ENCODE measurements at places on chromosomes 2 and 18. TPM values are rescaled to one million over a fixed set of nuclear protein-coding genes. Genes with fewer than 3 reads are reported as not detected.
A peak's percentile ranks its signal among the peaks of the same experiment; 100 is the strongest.

- H3K36me3 ChIP-seq: no peaks in the 10 kb centered on the region
- no peak overlapping the region for H3K27ac ChIP-seq
- H3K27me3 ChIP-seq: no peaks in the 10 kb centered on the region
- H3K4me1 ChIP-seq: no peaks in the 10 kb centered on the region
- H3K4me3 ChIP-seq: no peak overlapping the region
Measured at GRCh38 chr18:79553154-79553553, 126.4 kb upstream of the CTDP1 start.

GRCh38 chr2:15472133-15472532 is 89.0 kb downstream of the NBAS start:
- peaks cover 84% of the 10 kb centered on the region for H3K36me3 ChIP-seq
- H3K4me1 ChIP-seq: no peaks in the 10 kb centered on the region
- H3K27me3 ChIP-seq: no peaks in the 10 kb centered on the region
- H3K4me3 ChIP-seq: no peak overlapping the region

- DNase-seq: no peak
- peaks cover 34% of the 10 kb centered on the region for H3K4me1 ChIP-seq
- H3K4me3 ChIP-seq: no peak overlapping the region
- no peak overlapping the region for H3K27ac ChIP-seq
Measured at GRCh38 chr2:65164426-65164891, 34.6 kb upstream of the RAB1A start.

DNA sequence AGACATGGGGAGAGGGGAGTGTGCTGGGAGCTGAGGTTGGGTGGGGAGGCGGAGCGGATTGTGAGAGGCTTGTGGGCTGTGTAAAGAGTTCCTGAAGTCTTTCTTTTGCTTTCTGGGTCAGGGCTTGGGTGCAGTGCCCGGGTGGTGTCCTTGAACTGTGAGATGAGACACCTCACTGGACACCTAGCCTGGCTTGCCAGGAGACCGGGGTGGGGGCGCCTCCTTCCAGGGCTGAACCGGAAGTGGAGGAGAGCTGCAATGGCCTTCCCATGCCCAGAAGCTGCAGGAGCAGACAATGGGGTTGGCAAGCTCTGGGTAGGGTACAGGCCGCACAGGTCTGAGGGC is 4.3 kb downstream of the TMEM37 start:
- DNase-seq: no peak
- H3K27ac ChIP-seq: no peak overlapping the region
- no peak overlapping the region for H3K4me3 ChIP-seq
- H3K27me3 ChIP-seq: peaks cover 36% of the 10 kb centered on the region
- H3K4me1 ChIP-seq: peaks cover 11% of the 10 kb centered on the region

- H3K27me3 ChIP-seq: no peaks in the 10 kb centered on the region
- H3K4me1 ChIP-seq: peaks cover 47% of the 10 kb centered on the region
- no peak for DNase-seq
- peak overlapping the region; percentile 11 for H3K4me3 ChIP-seq
- no peak overlapping the region for H3K27ac ChIP-seq
Measured at GRCh38 chr2:63591566-63592175, 2.9 kb downstream of the MDH1 start.

GRCh38 chr2:129760669-129761068 is 218.8 kb upstream of the RAB6C start:
- no peak overlapping the region for H3K4me3 ChIP-seq
- H3K27me3 ChIP-seq: peaks cover 2% of the 10 kb centered on the region
- no peak overlapping the region for H3K27ac ChIP-seq
- peaks cover 2% of the 10 kb centered on the region for H3K4me1 ChIP-seq
- H3K36me3 ChIP-seq: no peaks in the 10 kb centered on the region
- no peak for DNase-seq

- H3K4me3 ChIP-seq: peak overlapping the region; percentile 95
- H3K27ac ChIP-seq: peak overlapping the region; percentile 77
- H3K36me3 ChIP-seq: peaks cover 5% of the 10 kb centered on the region
- peaks cover 14% of the 10 kb centered on the region for H3K27me3 ChIP-seq
- H3K4me1 ChIP-seq: peaks cover 32% of the 10 kb centered on the region
Measured at GRCh38 chr2:118014492-118014824, 588 bp upstream of the CCDC93 start.

DNA sequence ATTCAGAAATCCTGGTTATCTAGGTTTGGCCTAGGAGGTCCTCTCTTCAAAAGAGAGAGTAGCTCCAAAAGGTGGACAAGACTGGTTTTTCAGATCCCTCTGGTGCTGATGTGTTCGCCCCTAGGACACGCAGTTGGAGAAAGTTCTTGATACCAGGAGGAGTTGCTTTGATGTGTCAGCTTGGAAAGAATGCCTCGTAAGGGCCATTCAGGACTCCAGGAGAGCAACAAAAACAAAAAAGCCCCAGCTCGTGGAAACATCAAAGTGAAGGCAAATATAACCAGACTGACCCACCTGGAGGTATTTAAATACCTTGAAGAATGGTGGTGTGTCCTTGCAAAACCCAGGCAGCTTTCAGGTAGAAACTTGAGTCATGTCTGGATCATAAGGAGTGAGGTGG is 12.5 kb upstream of the LBH start:
- peaks cover 46% of the 10 kb centered on the region for H3K4me1 ChIP-seq
- H3K36me3 ChIP-seq: no peaks in the 10 kb centered on the region
- no peaks in the 10 kb centered on the region for H3K27me3 ChIP-seq
- no peak overlapping the region for H3K4me3 ChIP-seq

GRCh38 chr18:49048396-49049020 is 97.7 kb upstream of the SMAD7 start:
- no peak overlapping the region for H3K27ac ChIP-seq
- no peaks in the 10 kb centered on the region for H3K27me3 ChIP-seq
- H3K4me3 ChIP-seq: no peak overlapping the region

DNA sequence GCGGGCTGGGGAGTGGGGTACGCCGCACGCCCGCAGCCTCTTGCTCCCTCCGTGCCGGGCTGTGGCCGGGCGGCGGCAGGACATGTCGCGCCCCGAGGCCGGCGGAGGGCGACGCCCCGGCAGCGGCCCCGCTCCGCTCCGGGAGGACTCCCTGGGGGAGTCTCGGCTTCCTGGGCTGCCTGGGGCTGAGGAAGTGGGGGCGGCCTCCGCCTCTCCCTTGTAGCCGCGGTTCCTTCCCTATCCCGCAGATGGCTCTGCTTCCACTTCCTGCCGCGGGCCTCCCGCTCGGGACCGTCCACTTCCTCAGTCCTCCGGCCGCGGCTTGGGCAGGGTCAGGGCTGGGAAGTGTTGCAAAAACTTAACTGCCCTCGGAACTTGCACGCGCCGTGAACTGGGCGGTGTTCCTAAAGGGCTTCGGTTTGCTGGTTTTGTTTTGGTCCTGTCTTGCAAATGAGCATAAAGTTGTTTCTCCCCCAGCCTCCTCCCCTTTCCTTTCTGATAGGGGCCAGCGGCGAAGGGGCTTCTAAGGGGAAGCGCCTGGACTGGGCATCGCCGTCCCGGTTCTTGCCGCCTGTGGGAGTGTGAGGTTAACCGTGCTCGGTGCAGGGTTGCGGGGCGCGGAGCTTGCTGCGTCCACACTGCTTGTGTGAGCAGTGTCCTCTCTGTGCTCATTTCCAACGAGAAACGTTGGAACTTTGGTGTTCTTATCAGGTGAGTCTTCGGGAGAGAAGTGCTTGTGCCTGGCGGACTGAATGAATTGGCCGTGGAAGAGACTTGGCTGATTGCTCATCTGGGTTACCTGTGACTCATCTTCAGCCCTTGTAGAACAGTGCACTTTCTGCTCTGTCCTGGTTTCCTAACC is 600 bp downstream of the RALB start:
- peak overlapping the region; percentile 89 for H3K27ac ChIP-seq
- H3K4me1 ChIP-seq: peaks cover 65% of the 10 kb centered on the region
- peaks cover 3% of the 10 kb centered on the region for H3K27me3 ChIP-seq
- H3K36me3 ChIP-seq: peaks cover 19% of the 10 kb centered on the region

GRCh38 chr2:7930800-7931635 is 750.8 kb upstream of the ID2 start:
- H3K27ac ChIP-seq: no peak overlapping the region
- no peak for DNase-seq
- no peaks in the 10 kb centered on the region for H3K4me1 ChIP-seq
- H3K4me3 ChIP-seq: no peak overlapping the region

- no peaks in the 10 kb centered on the region for H3K27me3 ChIP-seq
- H3K4me1 ChIP-seq: peaks cover 81% of the 10 kb centered on the region
- DNase-seq: no peak
- H3K4me3 ChIP-seq: no peak overlapping the region
- H3K36me3 ChIP-seq: no peaks in the 10 kb centered on the region
Measured at GRCh38 chr18:50311650-50312049, 24.2 kb upstream of the CXXC1 start.

DNA sequence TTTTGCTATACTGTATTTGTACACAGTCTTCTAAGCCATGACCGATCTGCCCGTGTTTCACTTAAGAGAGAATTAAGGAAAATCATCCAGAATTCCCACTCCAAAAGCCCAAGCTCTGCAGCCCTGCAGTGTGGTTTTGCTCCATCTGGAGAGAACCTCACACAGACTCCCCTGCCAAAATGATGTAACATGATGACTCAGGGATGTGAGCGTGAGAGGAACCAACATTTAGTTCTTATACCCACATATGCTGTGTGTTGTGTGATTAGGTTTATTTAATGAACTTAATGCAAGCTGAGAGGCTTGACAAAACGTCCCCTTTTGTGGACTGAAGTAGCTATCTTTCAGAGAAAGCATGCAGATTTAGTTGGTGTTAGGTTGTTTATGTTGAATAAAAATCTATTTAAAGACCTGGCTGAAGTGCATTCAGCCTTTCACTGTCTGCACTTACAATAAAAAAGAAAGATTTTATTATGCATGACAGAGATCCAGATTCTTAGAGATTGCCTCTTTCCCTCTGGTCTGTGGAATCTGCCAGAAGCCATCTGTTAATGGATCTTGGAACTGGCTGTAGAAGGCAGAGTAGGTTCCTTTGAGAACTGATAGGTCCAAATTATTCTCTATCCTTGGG is 6.3 kb downstream of the RAB12 start:
- H3K27ac ChIP-seq: peak overlapping the region; percentile 53
- H3K27me3 ChIP-seq: no peaks in the 10 kb centered on the region
- H3K36me3 ChIP-seq: peaks cover 37% of the 10 kb centered on the region
- no peak for DNase-seq
- H3K4me3 ChIP-seq: no peak overlapping the region

- H3K4me3 ChIP-seq: no peak overlapping the region
- H3K36me3 ChIP-seq: no peaks in the 10 kb centered on the region
- DNase-seq: peak; percentile 1
- peaks cover 2% of the 10 kb centered on the region for H3K27me3 ChIP-seq
- no peak overlapping the region for H3K27ac ChIP-seq
Measured at GRCh38 chr2:29223851-29224692, 108.9 kb downstream of the CLIP4 start.

LRRC30 gene
- not detected for total RNA-seq

ELOA2 gene
- total RNA-seq: not detected

CYTIP gene
- total RNA-seq: 130 TPM

MC4R gene
- not detected for total RNA-seq

SCN1A gene
- not detected for total RNA-seq

PDE11A gene
- total RNA-seq: not detected

SRD5A2 gene
- not detected for total RNA-seq

GTF2A1L gene
- total RNA-seq: not detected

CACNB4 gene
- total RNA-seq: 0.86 TPM

All from activated B cell treated with CpG ODN at 0.5 μM for 24 hours (primary cell).